Muscle of back (tissue), 13 donors: ENCODE measurements at places on chromosomes 5 and 9.

DNA sequence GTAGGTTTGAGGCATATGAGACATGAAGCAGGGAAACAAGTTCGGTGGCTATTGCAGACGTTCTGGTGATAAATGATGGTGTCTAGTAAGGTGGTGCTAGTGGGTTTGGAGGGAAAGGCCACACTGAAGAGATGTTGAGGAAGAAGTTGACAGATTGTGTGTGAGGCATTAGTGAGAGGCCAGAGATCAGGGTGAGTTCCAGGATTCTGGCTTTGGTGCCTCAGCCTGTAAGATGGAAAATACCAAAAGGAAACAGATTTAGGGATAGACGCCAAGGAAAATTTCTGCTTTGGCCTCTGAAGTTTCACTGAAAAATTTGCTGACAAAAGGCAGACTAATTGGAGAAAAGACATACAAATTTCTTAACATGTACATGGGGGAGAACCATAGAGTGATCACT lies 6.4 kb upstream of the PAIP1 start:
- no peak for DNase-seq

GRCh38 chr5:136113606-136114005 lies 19.0 kb upstream of the SMAD5 start:
- DNase-seq: no peak

DNA sequence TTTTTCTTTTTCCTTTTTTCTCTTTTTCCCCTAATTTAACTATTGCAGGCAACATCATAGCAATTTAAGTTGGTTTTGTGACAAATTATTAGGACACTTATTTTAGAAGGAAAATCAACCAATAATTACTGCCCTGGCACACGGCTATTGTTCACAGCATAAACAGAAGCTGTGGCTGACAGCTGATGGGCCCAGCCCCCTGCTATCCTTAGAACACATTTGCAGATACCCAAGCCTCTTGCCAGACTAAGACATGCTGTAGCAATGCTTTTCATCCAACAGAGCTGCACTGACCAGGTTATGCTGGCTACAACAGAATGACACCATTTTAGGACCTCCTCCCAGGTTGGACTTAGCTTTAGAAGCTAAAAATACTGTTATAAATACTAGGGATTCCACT lies 852.7 kb upstream of the DMAC1 start:
- no peak for DNase-seq

GRCh38 chr5:179504191-179504590 lies 46.2 kb upstream of the RUFY1 start:
- no peak for DNase-seq

DNA sequence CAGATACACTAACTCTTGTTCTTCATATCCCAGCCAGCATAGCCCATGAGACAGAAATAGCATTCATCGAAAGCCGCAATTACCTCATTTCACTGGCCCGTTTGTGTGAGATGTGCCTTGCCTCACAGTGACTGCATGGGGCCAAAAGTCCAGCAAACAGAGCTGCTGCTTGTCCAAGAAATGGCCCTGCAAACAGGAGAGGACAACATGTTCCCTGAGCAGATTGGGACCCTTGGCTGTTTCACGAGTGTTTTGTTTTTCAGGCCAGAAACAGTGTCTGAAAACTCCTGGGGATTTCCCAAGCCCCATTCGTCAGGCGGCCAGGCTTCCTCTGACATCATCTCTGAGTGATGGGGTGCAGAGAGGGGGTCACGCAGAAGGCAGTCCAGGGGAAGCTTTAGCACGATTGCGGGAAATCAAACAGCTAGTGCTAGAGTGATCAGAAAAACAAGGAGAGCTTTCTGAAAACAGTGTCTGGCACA lies 503.6 kb upstream of the PAPPA start:
- peak; percentile 26 for DNase-seq

- DNase-seq: peak; percentile 89
Observed at GRCh38 chr5:174419540-174420132, 304.7 kb upstream of the MSX2 start.

GRCh38 chr5:122332599-122333555 lies 20.8 kb downstream of the SNCAIP start:
- no peak for DNase-seq

- DNase-seq: peak; percentile 41
Observed at GRCh38 chr5:102811972-102812371, 56.9 kb downstream of the PAM start.

DNA sequence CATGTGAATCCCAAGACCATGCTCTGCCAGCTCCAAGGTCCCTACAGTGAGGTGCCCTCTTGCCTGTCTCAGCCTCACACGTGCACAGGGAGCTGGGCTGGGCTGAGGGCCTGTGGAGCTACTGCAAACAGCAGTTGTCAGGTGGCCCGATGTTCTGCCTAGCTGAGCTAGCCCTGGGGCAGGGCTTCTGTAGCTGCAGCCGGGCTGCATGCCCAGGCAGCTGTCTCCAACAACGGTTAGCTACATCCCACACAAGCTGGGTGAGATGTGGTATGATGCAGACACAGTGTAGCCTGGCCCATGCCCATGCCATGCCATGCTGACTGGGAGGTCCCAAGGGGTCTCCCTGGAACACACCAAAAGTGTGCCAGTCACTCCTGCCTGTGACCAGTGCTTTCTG lies 62.0 kb downstream of the MACROH2A1 start:
- DNase-seq: peak; percentile 67

- DNase-seq: peak; percentile 71
Observed at GRCh38 chr5:140342287-140342686, 4.1 kb downstream of the HBEGF start.

- DNase-seq: no peak
Observed at GRCh38 chr5:41416336-41416735, 94.1 kb downstream of the PLCXD3 start.

DNA sequence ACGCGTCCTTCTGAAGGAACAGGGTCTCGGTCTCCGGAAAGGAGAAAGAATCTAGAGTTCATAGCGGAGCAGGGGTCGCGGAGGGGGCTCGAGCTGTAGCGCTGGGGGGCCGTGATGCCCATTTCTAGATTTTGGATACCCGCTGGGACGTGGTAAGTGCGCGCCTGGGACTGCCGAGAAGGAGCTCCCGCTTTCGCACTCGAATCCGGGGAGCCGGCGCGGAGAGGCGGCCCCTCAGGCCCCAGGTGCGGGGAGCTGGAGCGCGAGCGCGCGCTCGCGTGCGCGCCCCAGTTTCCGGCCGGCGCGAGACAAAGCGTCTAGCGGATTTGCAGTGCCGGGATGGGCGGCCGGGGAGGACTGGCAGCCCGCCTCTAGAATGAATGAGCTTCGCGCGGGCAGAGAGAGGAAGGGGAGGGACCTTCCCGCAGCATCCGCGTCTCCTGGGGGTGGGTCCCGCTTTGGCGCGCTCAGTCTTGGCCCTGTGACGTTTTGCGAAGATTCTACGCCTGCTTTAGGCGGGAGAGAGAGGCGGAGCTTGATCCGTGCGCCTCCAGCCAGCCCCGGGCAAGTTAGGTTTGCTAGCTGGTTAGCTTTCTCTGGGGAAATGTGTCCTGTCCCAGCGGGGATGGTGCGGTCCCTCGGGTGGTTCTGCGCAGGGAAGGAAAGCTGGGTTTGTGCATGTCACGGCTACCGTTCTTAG lies 1.2 kb downstream of the LMNB1 start:
- peak; percentile 93 for DNase-seq

DNA sequence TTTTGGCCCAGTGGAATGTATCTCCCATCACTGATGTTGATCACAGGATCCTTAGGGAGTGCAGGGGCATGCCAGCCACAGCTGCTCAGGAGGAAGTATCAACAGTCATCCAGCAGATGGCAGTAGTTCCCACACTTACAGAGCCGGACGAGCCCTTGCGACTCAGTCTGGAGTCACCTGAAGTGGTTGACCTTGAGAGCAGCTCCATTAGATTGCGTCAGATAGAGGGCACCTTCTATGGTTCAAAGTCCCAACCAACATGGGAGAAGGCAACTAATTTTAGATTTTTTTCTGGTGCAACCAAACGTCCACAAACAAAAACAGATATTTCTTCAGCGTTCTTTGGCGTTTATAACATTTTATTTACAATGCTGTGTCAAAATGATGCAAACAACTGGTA lies 124.5 kb downstream of the EGFLAM start:
- peak; percentile 74 for DNase-seq

DNA sequence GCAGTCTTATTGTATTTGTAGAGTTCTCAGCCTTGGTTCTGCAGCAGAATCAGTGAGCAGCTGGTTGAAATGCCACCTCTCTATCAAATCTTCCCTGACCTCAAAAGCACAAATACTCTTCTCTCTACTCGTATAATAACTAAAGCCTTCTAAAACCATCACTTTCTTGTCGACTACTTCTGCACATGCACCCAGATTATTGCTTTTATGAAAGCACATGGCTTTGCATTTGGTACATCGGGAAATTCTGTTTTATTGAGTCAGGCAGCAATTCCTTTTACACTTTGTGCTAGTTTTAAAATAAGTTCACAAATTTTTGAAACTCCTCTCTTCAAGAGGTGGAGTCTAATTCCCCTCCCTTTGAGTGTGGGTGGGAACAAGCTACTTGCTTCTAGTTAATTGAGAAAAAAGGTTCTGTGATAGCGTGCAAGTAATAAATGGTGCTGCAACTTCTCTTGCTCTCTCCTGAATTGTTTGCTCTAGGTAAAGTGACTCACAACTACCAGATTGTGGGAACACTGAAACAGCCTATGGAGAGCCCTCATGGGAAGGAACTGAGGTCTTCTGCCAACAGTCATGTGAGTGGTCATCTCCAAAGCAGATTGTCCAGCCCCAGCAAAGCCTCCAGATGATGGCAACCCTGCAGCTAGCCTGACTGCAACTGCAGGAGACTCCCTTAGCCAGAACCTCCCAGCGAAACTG lies 66.0 kb upstream of the TAF1L start:
- DNase-seq: no peak

DNA sequence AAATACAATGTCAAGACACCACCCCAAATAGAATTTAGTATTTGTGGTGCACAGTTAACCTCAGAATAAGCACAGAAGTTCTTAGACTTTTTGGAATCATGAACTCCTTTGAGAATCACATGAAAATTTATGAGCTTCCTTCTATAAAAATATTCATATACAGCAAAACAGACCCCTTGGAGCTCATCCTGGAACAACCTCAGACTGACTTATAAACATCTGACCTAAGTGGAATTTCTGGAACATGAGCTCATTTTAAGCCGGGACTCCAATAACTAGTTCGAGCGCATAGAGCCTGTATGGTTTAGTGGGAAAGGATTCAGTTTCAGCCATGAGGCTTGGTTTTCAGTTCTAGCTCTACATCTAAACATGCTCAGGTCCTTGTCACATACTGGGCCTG lies 192.3 kb downstream of the DEPDC1B start:
- DNase-seq: peak; percentile 68

DNA sequence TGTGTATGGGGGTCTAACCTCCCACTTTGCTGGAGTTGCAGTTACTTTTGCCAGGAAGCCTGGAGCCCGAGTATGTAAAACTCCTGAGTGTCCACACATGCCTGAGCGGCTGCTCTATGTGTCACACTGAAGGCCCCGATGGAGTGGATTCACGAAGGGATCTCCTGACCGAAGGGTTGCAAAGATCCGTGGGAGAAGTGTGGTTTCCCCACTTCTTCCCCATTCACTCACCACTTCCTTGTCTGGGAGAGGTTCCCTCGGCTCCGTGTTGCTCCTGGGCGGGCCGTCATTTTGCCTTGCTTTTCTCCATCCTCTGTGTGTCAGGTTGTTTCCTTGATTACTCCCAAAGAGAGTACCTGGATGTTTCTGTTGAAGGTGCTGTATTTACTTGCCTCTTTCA lies 16.2 kb upstream of the IL3 start:
- no peak for DNase-seq

DNA sequence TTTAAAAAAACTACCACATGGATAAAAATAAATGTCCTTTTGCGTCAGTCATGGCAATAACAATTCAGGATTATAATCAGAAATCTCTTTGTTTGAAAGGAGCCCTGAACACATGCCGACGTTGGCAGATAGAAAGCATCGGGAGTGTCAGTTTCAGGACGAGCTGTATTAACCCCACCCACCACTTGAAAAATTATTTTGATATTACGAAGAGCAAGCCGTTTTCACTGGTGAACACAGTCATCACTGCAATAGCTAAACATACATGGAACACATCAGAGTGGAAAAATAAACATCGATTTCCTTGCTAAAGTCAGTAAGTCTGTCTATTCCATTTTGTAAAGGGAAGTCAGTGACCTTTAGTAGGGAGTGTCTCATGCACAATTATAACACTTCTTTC lies 266.4 kb upstream of the FBXL7 start:
- DNase-seq: no peak

DNA sequence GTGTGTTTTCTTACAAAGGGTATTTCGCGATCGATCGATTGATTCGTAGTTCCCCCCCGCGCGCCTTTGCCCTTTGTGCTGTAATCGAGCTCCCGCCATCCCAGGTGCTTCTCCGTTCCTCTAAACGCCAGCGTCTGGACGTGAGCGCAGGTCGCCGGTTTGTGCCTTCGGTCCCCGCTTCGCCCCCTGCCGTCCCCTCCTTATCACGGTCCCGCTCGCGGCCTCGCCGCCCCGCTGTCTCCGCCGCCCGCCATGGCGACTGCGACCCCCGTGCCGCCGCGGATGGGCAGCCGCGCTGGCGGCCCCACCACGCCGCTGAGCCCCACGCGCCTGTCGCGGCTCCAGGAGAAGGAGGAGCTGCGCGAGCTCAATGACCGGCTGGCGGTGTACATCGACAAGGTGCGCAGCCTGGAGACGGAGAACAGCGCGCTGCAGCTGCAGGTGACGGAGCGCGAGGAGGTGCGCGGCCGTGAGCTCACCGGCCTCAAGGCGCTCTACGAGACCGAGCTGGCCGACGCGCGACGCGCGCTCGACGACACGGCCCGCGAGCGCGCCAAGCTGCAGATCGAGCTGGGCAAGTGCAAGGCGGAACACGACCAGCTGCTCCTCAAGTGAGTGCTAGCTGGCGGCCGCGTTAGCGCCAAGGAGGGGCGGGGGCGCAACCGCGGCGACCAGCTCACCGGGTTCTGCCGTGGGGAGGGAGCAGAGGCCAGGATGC lies 480 bp downstream of the LMNB1 start:
- DNase-seq: peak; percentile 42

DNA sequence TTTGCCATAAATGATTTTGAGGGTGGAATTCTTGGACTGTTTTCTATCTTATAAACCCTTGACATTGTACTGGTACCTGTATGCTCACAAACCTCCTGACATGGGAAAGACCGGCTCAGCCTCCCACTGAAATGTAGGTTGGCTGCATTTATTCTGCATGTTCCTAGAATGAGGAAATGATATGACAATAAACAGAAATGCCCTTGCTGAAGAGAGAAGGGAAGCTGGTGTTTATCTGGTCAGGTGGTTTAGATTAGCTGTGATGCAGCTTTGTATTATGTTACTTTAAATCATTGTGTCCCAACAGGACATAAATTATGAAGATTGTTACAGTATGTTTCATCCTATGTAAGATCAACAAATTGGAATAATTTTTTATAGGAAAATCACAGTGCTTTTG lies 23.1 kb upstream of the CATSPER3 start:
- no peak for DNase-seq

GRCh38 chr9:134149380-134149779 lies 13.5 kb downstream of the WDR5 start:
- DNase-seq: no peak

GRCh38 chr5:88785746-88786565 lies 97.0 kb downstream of the MEF2C start:
- peak; percentile 93 for DNase-seq

GRCh38 chr5:178750230-178750629 lies 19.8 kb upstream of the ZNF354A start:
- DNase-seq: no peak
